SHP77 treated with DMSO at 0.1 percent for 48 hours (cell line): ENCODE measurements at places on chromosomes 3 and 15.

GRCh38 chr3:52044869-52045619 lies 11.3 kb downstream of the DUSP7 start:
- DNase-seq: no peak

- DNase-seq: no peak
Measured at GRCh38 chr3:17157713-17158112, 273.0 kb downstream of the PLCL2 start.

- DNase-seq: no peak
Measured at GRCh38 chr3:24296441-24297205, 198.0 kb downstream of the THRB start.

GRCh38 chr15:40006646-40007045 lies 32.3 kb downstream of the SRP14 start:
- DNase-seq: no peak

- no peak for DNase-seq
Measured at GRCh38 chr3:61819861-61820260, 258.5 kb downstream of the PTPRG start.

- DNase-seq: peak; percentile 33
Measured at GRCh38 chr15:39511916-39512260, 69.0 kb upstream of the THBS1 start.

DNA sequence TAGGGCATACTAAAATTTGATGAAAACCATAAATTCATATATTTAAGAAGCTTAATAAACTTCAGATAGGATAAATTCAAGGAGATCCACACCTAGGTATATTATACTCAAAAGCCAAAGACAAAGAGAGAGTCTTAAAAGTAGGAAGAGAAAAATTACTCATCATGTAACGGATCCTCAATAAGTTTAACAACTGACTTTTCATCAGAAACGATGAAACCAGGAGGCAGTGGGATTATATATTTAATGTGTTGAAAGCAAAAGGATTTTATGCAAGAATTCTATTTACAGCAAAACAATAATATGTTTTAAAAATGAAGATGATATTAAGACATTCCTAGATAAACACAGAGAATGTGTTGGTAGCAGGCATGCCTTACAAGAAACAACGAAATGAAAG lies 202.7 kb downstream of the OXSM start:
- DNase-seq: no peak

- DNase-seq: no peak
Measured at GRCh38 chr15:95973566-95974256, 356.8 kb upstream of the NR2F2 start.

GRCh38 chr3:132788301-132788671 lies 66.1 kb upstream of the NPHP3 start:
- DNase-seq: no peak

- no peak for DNase-seq
Measured at GRCh38 chr3:127448161-127448561, 142.4 kb downstream of the TPRA1 start.

- DNase-seq: no peak
Measured at GRCh38 chr3:197364410-197365071, 66.1 kb upstream of the DLG1 start.

DNA sequence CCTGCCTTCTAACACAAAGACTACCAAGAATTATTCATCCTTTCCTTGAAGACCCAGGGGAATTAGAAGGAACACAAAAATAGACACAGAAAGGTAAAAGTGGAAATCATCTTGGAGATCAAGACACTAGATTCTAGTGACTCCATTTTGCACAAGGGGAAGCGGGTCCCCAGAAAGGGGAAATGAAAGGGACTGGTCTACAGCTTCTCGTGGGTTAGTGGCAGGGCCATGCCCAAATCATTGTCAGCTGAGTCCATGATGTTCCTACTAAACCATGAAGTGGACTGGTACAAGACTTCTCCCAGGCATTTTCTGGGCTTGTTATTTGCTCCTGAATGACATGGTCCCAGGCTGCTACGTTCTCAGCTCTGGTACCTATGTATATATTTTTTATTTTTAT lies 230.7 kb upstream of the TPRG1 start:
- DNase-seq: no peak

DNA sequence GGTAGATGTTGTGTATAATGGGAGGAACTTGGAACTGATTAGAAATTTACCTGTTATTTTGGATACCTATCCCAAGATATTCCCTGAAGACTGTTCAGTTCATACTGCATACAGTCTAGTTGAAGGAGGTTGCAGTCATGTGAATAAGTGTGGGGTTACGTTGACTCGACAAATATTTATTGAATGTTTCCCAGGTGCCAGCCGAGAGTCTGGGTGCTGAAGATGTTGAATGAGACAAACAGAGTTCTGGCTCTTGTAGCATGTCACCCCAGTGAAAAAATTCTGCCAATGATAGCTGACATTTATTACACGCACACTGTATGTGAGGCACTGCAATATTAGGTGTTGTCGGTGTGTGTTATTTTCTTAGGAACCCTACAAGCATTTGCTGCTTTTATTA lies 176.0 kb downstream of the KCNMB2 start:
- no peak for DNase-seq

GRCh38 chr3:96106701-96107100 lies 707.7 kb upstream of the EPHA6 start:
- DNase-seq: no peak

GRCh38 chr3:194259982-194260766 lies 91.0 kb downstream of the CPN2 start:
- DNase-seq: no peak

GRCh38 chr3:50416736-50417636 lies 57.7 kb upstream of the TMEM115 start:
- DNase-seq: no peak

GRCh38 chr3:87175732-87176131 lies 51.4 kb upstream of the CHMP2B start:
- no peak for DNase-seq

DNA sequence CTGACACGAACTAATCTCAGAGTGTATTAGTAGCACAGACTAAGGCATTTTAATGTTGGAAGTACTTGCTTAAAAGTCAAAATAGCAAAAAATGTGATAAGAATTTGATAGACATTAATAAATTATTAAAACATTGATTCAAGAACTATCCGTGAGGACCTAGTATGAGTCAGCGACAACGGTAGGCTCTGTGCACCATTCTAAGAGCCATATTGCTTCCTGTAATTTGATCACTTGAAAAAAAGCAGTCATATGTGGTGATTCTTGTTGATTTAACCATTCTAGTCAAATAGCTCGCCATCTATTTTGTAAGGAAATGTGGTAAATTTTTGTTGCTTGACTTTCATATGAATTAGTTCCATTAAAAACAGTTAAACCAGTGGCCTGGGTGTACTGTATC lies 534.9 kb upstream of the ARRDC4 start:
- DNase-seq: no peak

DNA sequence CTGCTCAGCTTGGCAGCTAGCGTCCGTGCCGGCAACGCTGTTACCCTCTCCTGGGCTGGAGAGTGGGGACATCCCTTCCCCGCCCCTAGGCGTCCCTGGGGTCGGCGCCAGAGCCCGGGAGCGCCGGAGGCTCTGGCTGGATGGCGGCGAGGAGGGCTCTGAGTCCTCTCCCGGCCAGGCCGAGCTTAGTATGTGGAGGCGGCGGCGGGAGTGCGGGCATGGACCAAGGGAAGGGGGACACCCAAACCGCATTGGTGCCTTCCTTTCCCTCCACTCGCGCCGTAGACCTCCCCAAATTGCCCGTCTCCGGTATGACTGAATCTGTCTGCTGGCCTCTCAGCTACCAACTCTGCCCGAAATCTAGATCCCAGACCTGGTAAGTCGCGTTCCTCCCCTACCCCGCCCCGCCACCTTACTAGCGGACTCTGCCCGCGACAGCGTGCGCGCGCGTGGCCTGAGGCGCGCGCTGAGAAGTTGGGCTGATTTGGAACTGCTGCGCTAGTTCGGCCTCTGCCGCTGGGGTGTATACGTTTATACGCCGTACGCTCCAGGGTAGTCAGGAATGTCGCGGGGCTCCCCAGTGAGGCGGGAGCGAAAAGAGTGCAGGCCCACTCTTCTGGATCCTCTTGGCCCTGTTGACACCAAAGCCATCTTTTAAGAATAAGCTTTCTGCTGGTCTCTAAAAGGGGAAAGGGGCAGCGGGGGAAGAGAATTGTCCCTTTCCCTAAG lies 12.2 kb downstream of the ZIC1 start:
- DNase-seq: no peak

- DNase-seq: no peak
Measured at GRCh38 chr15:71136159-71136783, 21.0 kb downstream of the THSD4 start.

DNA sequence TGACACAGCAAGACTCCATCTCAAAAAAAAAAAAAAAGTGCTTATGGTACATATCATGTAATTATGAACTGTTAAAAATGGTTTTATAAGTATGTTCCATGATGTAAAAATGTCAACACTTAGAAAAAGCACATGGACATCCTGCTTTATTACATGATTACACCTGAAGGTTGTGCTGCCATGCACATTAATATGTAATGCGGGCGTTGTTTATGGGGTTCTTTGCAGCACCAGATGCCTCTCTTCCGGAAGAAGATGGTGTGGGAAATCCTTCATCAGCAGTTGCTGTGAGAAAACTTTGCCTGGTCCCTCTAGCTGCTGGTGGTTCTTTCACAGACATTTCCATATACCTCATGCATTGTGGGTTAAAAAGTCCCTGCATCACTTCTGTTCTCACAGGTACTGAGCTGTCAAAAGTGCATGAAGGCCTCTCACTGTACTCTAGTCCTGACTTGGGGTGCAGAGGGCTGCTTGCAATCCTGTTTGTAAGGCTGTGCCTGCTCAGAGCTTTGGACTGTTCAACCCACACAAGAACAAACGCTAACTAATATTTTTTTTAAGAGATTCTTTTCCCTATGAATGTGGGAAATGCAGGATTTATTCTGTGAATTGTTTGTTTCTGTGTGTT lies 43.6 kb downstream of the SENP2 start:
- no peak for DNase-seq

DNA sequence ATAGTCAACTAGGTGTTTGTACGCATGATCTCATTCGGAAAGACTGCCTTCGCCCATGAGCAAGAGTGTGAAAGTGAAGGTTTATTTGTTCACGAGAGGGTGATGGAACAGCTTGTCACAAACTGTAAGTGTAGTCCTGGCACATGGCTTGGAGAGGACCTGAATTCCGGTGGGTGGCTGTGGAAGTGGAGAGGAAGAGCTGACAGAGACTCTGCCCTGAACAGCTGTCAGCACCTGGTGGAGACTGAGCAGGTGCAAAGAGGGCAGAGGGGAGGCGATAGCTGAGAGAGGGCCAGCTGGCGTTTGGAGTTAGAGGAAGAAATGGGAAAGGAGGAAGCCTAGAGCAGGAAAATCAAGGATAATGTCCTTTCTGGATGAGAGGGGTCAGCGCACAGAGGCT lies 155.7 kb downstream of the EEFSEC start:
- DNase-seq: peak; percentile 68

GRCh38 chr15:66921319-66921915 lies 144.0 kb upstream of the SMAD3 start:
- DNase-seq: no peak

DNA sequence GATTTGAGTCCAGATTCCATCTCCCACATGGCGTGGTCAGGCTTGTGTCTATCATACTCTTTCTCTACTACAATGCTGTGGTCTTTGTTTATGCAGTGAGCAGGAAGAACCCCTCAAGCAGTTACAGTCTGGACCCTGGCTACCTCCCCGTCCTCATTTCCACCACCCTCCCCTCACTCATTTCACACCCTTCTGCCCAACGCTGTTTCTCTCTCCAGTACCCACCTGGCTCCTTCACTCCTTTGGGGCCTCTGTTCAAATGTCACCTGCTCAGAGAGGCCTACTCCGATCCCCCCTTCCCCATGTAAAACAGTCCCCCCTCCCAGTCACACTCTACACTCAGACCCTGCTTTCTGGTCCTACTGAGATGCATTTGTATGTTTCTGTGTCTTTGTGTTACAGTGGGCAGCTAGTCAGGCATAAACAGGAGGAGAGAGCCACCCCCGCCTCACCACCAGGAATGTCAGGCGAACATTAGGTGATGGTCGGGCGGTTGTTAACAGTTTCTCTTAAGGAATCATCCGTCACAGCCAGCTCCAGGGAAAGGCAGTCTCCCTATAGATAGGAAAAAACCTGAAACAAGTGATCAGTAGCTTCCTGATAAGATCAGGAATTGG lies 53.7 kb upstream of the CA12 start:
- no peak for DNase-seq

DNA sequence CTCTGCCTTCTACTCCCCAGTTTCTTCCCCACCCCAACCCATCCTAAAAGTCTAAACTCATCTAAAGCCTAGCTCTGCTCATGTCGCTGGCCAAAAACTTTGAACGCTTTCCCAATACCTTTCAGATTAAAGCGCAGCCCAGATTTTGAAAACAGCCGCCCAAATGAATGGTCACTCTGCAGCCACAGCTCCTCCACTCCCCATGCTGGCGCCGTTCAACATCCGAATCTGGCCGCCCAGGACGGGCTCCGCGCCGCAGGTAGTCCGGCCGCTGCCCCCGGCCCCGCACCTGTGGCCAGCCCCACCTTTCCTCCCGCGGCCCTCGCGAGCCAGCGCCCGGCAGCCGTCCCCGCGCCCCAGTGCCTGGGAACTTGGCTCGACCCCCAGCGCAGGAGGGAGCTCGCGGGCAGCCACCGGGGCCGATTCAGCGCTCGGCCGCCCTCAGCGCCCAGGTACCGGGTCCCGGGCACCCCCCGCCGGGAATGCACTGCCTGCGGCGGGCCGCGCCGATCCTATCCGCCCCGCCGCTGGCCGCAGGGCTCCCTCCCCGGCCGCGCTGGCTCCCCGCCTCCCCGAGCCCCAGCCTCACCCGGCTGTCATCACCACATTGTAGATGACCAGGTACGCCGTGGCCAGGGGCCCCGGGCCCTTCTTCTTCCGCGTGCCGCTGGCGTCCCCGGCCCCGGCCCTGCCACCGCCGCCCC lies 417 bp downstream of the HACD2 start:
- no peak for DNase-seq

DNA sequence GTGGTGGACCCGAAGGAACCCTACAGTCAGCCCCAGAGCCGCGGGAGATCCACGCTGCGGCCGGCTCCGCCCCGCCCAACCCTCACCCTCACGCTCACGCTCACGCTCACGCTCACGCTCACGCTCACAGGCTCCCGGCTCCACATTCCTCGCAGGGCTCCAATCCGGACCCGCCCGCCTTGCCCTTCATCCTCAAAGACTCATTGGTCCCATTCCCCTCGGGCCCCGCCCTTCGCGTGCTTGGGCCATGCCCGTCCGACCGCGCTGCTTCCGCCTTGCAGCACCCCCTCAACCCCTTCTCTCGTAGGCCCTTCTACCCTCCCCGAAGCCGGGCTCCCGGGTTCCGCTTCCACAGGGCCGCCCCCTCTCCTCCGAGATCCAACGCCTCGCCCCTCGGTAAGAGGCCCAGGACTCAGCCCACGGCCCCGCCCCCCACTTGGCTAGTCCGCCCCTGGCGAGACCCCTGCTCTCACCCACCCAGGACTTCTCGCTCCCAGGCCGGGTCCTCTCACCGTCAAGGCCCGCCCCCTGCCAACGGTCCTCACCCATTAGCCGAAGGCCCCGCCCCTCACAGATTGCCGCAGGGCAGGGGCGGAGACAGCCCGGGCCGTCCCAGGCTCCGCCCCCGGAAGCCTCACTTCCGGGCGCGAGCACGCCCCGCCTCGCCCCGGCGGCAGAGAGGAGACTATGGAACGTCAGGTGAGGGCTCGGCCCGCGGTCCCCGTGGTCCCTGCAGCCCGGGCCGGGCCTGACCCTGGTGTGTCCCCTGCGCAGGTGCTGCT lies at the start of gene APEH:
Gene APEH (plus strand): TSS at position 637 of the 782 bp plus-strand sequence. CDS start 51 bp downstream, at position 688.
- DNase-seq: no peak
